ENCODE measurements at places on chromosomes 2 and 18. TPM values are rescaled to one million over a fixed set of nuclear protein-coding genes. Genes with fewer than 3 reads are reported as not detected.

The G6PC2 gene
- not detected for total RNA-seq

The KATNAL2 gene
- total RNA-seq: 14.5 TPM

The MARCHF4 gene
- not detected for total RNA-seq

The SULT1C4 gene
- not detected for total RNA-seq

The GPR45 gene
- total RNA-seq: not detected

The CCDC138 gene
- 15.3 TPM for total RNA-seq

The MBP gene
- 67.8 TPM for total RNA-seq

The ABCB11 gene
- not detected for total RNA-seq

The KIF3C gene
- total RNA-seq: 0.90 TPM

The CREG2 gene
- total RNA-seq: not detected

The RALBP1 gene
- 45.7 TPM for total RNA-seq

The REG1B gene
- total RNA-seq: not detected

The C2orf66 gene
- not detected for total RNA-seq

The RBM44 gene
- total RNA-seq: 1.2 TPM

The AMER3 gene
- not detected for total RNA-seq

The ANKRD36 gene
- total RNA-seq: 84.2 TPM

The DYNAP gene
- total RNA-seq: not detected

The CTAGE1 gene
- not detected for total RNA-seq

The FAM110C gene
- total RNA-seq: not detected

The GCKR gene
- not detected for total RNA-seq

The UPP2 gene
- total RNA-seq: not detected

The ADD2 gene
- total RNA-seq: not detected

The ECEL1 gene
- not detected for total RNA-seq

The MYO3B gene
- total RNA-seq: 4.4 TPM

The TRIM43 gene
- total RNA-seq: not detected

The NDUFV2 gene
- 88.7 TPM for total RNA-seq

The KCNJ3 gene
- total RNA-seq: not detected

The FSHR gene
- total RNA-seq: not detected

The DPP4 gene
- total RNA-seq: not detected

The ACVR1C gene
- not detected for total RNA-seq

The B3GNT7 gene
- 2.8 TPM for total RNA-seq

The ZSCAN30 gene
- total RNA-seq: 27.4 TPM

The BARD1 gene
- 78.0 TPM for total RNA-seq

The REG1A gene
- total RNA-seq: not detected

The KCNF1 gene
- not detected for total RNA-seq

The CARF gene
- 11.8 TPM for total RNA-seq

The C2orf78 gene
- not detected for total RNA-seq

The MALL gene
- total RNA-seq: not detected

The FIGN gene
- total RNA-seq: not detected

The HAAO gene
- total RNA-seq: not detected

The FSIP2 gene
- total RNA-seq: not detected

The HRH4 gene
- not detected for total RNA-seq
